HFFc6 (cell line): ENCODE measurements at places on chromosomes 2 and 18.
A peak's percentile ranks its signal among the peaks of the same experiment; 100 is the strongest.

DNA sequence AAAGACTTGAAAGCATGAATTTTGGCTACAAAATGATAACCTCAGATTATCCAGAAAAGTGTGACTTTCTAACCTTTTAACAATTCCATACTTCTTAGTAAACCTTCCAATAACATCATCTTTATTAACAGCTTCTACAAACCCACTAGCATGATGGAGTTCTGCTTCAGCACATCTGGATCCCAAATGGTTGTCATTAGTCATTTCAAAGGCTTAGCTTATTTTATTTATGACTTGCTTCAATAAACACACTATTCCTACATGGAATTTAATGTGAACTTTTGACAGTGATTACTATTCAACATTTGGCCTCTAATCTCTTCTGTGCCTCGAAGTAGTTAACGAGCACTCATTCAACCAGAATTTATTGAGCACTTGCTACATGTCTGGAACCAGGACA, 808.3 kb downstream of the TSN start:
- DNase-seq = no peak

GRCh38 chr2:133240491-133241223, 327.6 kb downstream of the NCKAP5 start:
- DNase-seq = no peak

- DNase-seq = no peak
Measured at GRCh38 chr18:37282386-37283037, 283.1 kb downstream of the CELF4 start.

- DNase-seq = peak; percentile 10
Measured at GRCh38 chr2:241443486-241444223, 64.7 kb downstream of the STK25 start.

GRCh38 chr18:8525692-8526091, 83.5 kb upstream of the RAB12 start:
- DNase-seq = no peak
